ENCODE measurements at places on chromosomes 12 and 14. TPM values are rescaled to one million over a fixed set of nuclear protein-coding genes. Genes with fewer than 3 reads are reported as not detected.
A peak's percentile ranks its signal among the peaks of the same experiment; 100 is the strongest.

- DNase-seq, result no peak
These were observed 13.0 kb upstream of the NFATC4 start for GRCh38 chr14:24355009-24355408.

DNA sequence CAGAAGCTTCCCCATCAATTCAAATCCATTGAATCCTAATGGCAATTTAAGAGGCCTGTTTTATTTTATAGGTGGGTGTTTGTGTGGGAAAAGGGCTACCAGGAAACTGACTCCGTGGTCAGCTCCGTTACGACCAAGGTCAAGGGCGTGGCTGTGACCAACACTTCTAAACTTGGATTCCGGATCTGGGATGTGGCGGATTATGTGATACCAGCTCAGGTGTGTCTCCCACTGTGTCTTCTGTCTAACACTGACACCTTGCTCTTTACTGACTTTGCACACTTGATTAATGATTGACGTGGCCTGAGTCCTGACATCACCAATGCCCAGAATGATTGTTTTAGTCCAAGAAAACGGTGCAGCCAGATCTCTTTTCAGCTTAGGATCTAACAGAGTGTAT, 7.1 kb downstream of the P2RX4 start:
- DNase-seq, result no peak

DNA sequence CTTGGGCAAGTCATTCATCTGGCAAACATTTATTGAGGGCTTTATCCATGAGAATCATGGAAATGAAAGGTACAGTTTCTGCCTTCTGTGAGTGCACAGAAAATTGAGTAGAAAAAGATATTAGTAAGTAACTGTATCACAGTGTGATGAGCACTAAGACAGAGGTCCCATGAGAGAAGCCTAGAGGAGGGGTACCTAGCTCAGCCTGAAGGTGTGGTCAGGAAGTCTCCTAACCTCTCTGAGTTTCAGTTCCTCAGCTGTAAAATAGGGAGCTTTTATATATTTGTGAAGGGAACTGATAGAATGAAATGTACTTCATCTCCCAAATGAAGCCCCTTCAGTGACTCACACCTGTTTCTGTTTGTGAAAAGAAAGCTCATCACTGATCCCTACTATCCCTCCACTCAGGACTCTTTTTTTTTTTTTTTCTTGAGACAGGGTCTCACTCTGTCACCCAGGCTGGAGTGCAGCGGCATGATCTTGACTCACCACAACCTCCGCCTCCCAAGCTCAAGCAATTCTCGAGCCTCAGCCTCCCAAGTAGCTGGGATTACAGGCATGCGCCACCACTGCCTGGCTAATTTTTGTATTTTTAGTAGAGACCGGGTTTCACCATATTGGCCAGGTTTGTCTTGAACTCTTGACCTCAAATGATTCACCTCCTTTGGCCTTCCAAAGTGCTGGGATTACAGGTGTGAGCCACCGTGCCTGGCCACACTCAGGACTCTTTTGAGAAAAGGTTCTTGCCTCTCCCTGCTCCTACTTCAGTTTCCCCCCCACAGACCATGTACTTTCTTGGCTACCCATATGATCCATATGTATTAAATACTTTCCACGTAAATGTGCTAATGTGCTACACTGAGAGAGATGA, 93.7 kb upstream of the FUT8 start:
- DNase-seq, result no peak

GRCh38 chr12:55745361-55746173, 2.6 kb downstream of the GDF11 start:
- DNase-seq, result no peak

DNA sequence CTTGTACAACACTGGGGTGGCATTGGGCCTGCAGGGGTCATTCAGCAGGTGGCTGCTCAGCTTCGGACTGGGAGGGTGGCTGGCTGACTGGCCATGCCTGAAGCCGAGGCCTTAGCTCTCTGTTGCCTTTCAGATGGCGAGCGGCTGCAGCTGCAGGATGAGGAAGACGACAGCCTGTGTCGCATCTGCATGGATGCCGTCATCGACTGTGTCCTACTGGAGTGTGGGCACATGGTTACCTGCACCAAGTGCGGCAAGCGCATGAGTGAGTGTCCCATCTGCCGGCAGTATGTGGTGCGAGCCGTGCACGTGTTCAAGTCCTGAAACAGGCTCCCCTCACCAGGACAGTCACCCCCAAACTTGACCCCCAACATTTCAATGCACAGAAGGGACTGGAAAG, 23.3 kb downstream of the RNF34 start:
- no peak for DNase-seq

DNA sequence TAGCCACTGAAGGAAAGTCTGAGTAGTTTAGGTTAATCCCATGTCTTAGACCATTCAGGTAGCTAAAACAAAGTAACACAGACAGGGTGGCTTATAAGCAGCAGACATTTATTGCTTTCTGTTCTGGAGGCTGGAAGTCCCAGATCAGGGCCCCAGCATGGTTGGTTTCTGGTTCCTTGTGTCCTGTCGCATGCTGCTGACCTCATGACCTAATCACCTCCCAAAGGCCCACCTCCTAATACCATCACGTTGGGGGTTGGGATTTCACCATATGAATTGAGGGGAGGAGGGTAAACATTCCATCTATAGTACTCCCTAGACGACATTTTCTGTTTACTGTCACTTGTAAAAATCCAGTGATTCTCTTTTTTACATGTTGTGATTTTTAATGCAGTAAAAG, 148.6 kb downstream of the FBXL14 start:
- DNase-seq, result no peak

GRCh38 chr12:119036878-119037825, 55.8 kb downstream of the SRRM4 start:
- DNase-seq, result no peak

GRCh38 chr14:73976125-73976524, 26.0 kb downstream of the COQ6 start:
- no peak for DNase-seq

- DNase-seq, result peak; percentile 33
These were observed 139.2 kb downstream of the DUSP6 start for GRCh38 chr12:89213139-89213538.

DNA sequence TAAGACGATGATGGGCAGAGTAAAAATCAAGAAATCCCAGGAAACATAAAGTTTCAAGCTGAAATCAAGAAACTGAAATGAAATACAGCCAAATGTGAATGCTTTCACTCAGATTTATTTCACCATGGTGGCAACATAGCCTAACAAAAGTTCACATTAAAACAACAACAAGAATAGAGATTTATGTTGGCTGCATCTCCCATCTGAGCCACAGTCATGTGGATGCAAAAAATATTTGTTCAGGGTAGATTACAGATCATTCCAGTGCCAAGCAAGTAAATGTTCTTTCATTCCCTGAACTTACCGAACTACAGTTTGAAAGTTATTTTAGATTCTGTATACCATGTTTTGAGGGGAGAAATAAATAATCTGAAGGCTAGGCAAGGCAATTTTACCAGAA, 159.9 kb upstream of the TMTC1 start:
- DNase-seq, result no peak

GRCh38 chr14:71590131-71590530, 342.1 kb upstream of the RGS6 start:
- no peak for DNase-seq

- peak; percentile 11 for DNase-seq
These were observed 48.5 kb upstream of the CSRP2 start for GRCh38 chr12:76927170-76927784.

DNA sequence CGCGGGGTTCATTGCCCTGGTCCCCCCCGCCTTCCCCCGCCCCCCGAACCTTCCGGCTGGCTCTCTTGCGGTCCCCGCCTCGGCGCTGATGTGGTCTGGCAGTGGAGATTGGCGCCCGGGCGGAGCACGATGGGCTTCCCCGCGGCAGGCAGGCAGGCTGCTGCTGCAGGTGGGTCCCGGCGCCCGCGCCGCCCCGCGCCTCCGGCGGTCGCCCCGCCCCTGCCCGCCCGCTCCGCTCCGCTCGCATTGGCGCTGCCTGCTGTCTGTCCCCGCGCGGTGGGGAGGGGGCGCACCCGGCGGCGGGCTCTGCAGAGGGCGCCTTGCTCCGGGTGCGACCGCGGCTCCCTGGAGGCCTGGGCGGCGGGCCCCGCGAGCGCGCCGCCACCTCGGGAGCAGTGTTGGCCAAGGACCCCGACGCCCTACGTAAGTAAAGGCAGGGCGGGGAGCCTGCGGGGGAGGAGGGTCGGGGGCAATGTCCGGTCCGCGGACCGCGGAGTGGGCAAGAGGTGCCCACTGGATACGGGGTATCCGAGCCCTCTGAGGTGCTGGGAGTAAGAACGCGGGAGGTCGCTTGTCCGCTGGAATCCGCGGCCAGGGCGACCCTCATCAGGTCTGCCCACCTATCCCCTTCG, at the start of gene AKAP5:
TSS of gene AKAP5 (plus strand) at position 309 of the 632 bp plus-strand sequence. CDS start 2,896 bp downstream, outside the sequence.
- peak; percentile 61 for DNase-seq

DNA sequence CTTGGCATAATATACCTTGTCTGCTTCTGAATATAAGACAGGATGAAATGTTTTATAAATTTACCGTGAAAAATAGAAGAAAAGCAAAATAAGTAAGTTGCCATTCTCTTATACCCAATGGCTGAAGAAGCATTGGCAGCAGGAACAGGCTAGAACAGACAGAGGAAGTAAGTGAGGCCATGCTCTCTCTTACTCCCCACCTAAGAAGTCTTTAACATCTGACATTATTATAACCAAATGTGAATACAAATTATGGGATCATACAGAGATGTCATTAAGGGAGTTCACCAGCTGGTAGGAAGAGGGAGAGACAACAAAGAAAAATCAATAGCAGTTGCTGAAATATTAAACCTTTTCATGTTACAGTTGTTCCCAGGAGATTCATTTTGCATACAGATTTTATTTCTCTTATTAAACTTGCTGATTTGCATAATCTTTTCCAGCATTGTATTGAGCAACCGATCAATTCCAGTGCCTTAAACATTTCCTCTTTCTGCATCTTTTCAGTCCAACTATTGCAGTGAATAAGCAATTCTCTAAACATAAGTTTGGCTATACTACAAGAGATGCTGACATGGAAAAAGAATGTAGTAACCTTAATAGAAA, 270.6 kb downstream of the SLC6A15 start:
- DNase-seq, result no peak

DNA sequence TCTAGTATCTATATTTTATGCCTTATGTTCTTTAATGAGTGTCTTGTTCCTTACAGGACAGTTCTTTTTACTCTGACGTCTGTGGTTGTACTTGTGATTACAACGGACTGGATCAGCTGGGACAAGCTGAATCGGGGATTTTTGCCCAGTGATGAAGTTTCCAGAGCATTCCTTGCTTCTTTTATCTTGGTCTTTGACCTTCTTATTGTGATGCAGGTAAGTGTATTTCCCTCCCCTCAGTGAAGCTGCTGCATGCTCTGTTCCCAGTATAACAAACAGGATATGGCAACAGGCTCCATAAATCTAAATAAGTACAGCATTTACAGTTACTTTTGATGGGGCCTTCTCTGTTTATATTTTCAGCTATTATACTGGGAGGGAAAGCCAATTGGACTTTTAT, 463.6 kb downstream of the TMEM117 start:
- no peak for DNase-seq

DNA sequence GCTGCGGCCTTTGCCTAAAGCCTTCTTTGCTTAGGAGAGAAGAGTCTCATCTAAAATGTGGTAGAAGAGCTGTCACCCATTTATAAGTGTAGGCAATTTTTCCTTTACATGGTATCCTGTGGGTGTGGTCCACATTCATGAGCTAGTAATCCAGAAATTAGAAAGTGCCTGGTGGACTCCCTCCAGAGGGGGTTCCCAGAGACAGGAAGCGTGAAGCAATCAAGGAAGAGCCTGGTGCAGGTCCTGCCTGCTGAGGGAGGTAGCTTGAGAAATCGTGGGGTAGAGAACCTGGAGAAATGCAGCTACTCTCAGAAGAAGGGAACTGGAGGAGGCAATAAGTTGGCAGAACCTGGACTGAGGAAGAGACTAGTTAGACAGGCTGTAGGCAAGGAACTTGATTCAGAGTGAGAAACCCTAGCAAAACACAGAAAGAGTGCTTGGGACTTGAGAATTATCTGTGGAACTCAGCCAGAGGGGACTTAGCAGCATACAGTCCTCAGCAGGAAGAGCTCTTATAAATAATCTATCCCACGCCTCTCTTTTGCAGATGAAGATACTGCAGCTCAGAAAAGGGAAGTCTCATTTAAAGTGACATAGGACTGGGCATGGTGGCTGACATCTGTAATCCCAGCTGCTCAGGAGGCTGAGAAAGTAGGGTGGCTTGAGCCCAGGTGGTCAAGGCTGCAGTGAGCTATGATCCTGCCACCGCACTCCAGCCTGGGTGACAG, 182.4 kb upstream of the CCND2 start:
- DNase-seq, result no peak

DNA sequence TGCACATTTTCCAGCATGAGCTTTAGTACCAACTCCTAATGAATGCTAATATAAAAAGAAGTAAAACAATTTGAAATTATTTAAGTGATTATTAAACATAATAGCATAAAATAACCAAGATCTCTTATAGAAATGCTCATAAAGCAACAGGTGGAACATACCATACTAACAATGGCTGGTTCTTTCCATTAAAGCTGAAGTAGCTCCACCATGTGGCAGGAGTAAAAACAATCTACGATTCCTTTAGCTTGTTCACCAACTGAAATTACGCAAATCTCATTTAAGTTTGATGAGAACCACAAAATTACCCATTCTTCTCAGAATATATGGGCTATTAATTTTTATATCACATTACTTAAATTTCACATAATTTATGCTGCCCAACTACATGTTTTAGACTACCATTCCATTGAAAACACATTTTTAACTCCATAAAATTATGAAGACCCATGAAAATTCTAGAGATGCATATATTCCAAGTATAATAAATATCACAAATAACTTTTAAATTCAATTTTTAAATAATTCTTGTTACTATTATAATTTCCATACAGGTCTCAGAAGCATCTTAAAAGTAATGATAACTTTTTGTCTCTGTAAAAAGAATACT, 213.6 kb downstream of the DAD1 start:
- no peak for DNase-seq

DNA sequence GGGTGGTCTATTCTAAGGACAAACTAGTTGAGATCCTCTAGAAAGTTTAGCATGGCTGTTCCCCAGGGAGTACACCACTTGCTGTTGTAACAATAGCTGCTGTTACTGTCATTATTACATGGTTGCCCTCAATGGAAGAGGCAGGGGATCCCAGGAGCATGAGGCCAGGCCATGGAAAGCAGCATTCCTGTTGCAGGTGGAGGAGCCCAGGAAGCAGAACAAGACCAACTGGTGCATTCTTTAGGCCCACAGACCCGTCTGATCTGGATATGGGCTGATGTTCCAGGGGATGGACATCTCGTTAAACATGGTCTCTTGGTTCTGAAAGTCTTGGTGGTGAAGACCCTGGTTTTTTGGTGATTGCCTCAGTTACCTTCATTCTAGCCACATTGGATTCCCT, 109.2 kb upstream of the WSCD2 start:
- DNase-seq, result no peak

Gene MAPKAPK5
- total RNA-seq, result 80.6 TPM

Gene KRT6B
- total RNA-seq, result 0.40 TPM

Gene AICDA
- 4.3 TPM for total RNA-seq

Gene IL22
- not detected for total RNA-seq

Gene KRT83
- 0.74 TPM for total RNA-seq

Gene CCDC177
- not detected for total RNA-seq

Gene PAPLN
- 33.1 TPM for total RNA-seq

Gene CD27
- 1.5 TPM for total RNA-seq

Gene CLEC1B
- total RNA-seq, result 1.5 TPM

Gene WBP11
- 29.8 TPM for total RNA-seq

Gene TTC6
- total RNA-seq, result 88.2 TPM

Measured in prostate gland (tissue), 2 donors.